ENCODE measurements at places on chromosomes 2 and 18.

DNA sequence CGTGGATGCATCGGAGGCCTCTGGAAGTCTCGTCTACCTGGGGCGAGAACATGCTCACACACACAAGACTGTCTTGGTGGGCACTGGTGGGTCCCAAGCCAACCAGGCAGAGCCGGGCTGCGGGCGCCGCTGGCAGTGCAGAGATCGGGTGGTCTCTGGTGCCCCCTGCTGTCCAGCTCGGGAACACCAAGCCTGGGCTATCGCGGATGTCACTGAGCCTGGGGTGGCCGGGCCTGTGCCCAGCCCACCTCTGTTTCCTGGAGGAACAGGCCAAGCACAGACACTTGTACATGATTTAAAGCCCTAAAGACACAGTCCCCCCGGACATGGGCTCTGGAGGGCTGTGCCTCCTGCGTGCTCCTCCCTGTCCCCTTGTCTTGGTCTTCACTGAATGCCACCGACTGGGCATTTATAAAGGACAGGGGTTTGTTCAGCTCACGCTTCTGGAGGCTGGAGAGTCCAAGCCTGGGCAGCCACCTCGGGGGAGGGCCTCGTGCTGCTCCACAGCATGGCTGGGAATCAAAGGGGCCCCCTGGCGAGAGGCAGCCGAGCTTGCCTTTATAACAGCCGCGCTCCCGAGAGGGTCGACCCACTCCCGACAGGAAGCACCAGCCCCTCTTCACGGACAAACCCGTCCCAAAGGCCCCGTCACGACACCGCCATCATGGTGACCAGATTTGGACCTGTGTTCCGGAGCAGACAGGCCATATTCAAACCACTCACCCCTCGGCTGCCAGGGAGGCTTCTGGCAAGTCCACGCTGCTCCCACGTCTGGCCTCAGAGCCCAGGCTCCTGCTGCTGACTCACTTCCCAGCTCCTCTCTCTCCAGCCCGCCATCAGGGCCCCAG lies 3.6 kb upstream of the OTOS start:
- peak; percentile 89 for DNase-seq

DNA sequence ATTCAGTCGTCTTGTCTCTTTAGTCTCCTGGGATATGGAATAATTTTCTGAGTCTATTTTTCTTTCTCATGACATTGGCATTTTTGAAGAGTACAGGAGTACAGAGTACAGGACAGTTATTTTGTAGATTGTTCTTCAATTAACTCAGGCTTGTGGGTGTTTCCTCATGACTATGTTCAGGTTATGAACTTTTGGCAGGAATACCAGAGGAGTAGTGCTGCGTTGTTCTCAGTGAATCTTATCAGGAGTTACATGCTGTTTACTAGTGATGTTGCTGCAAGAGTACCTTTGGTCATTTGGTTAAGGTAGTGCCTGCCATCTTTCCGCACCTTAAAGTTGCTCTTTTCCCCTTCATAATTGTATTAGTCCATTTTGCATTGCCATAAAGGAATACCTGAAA lies 41.3 kb upstream of the AGFG1 start:
- DNase-seq: no peak

GRCh38 chr2:68176657-68177056 lies 19.0 kb downstream of the PNO1 start:
- DNase-seq: no peak

DNA sequence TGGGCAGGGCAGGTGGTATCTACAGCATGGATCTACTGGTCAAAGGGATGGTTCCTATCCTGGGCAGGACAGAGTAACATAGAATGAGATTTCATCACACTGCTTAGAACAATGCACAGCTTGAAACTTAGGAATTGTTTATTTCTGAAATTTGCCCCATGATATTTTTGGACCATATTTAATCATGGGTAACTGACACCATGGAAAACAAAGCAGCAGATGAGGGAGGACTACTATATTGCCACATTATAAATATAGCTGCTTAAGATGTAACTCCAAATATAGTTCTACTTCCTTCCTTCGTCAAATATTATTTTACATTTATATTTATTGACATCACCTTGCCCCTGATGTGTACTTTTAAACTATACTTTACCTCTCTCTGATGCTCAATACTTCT lies 254.7 kb downstream of the PTPRM start:
- DNase-seq: no peak

DNA sequence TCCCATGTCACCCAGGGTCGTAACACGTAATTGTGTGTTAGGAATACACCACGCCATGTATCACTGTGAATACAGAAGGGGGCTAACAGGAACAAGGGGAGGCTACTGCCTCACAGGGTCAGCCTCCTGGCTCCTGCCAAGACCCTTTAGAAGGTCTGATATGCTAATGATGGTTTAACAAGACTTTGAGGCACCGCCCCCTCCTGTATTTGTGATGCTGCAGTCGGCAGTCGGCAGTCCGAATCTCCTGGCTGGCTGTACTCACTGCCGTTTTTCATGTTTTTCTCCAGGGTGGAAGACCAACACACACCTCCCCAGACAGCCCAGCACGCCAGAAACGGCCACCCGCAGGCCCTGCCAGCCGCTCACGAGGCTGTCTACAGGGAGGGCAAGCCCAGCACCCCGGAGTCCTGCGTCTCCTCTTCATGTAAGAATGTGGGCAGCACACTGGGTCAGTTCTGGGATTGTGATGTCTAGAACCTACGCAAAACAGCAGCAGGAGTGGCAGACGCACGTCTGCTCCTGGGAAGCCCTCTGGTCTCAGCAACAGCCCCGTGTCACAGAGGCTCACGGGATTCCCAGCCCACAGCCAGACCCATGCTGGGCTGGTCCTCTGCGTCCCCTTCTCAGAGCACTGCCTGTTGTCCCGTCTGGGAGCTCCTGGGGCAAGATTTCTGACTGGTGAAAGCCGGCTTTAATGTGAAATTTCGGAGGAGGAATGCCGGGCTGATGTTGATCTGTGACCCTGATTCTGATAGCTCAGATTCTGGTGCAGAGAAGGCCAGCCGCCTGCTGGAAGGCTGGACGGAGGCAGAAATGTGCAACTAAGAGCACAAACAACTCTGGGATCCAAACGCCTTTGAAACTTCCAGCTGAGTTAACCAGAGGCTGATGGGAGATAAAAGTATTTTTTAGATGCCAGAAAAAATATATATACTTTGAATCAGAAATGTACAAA lies 39.7 kb upstream of the B3GNT7 start:
- DNase-seq: no peak

DNA sequence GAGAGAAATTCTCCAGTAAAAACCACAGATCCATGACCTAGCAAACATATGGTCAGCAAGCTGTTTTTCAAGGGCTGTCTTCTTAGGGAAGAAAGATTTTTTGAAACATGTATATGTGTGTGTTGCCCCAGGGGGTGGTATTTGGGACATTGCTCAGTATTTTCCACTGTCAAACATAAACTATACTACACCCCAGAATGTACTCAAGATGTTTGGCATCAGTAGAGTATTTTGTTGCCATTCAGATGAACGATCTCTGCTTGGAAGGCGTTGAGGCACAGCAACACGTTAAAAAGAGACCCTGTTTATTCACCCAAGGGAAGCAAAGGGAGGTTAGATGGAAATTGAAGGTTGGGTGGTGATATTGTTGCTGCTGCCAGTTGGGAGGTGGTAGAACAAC lies 30.0 kb downstream of the EEF1B2 start:
- no peak for DNase-seq

DNA sequence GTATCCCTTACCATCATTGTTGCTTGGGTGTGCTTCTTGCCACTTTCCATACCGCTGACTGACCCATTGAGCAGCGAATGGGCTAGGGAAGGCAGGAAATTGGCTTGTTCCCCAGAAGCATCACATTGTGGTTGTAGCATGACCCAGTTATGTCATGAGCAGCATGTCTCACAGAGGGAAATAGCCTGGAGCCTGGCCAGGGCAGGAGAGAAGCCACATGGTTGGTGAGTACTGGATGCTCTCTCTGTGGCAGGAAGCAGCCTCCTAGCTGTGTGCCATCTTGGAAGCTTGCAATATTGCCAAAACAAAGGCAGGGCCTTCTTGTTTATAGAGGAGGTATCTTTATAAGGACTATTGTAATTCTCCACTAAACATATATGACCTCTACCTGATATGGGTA lies 482.6 kb downstream of the PIK3C3 start:
- DNase-seq: no peak

DNA sequence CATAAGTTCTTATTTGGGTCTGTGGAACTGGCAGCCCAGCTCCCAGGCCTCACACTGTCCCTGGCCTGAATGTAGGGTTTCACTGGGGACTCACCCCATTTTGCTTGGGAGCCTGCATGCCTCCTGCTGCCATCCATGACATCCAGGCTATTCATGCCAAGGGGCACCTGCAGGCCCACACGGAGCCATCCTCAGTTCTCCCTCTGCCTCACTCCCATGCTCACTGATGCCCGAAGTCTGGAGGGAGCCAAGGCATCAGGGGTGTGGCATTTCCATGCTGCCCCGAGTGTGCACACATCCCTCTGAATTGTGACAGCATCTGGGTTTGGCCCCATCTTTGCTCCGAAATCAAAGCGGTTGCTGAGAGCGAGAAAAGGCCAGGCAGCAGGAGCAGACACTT lies 67.4 kb upstream of the ZNF804A start:
- no peak for DNase-seq

- DNase-seq: peak; percentile 44
Observed at GRCh38 chr18:3604498-3605408, 154.8 kb downstream of the TGIF1 start.

GRCh38 chr2:9099341-9099751 lies 95.9 kb upstream of the MBOAT2 start:
- DNase-seq: peak; percentile 58

DNA sequence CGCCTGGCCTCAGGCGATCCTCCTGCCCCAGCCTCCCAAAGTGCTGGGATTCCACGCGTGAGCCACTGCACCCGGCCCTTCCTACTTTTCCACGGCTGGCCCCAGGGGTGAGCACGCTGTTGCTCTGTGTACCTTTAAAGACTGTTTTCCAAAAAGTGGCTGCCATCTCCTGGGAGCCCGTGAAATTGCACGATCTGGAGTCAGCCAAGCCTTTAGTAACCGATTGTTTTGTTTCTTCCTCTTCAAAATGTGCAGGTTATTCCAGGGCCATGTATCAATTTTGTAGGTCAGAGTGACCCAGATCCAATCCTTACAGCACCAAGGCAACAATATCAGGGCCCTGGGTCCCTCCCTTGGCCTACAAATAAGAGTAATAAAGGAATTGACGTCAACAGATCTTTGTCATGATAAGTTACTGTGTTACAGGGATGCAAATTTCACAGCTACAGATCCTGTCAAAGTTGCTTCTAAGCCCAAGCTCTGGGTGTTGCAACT lies 135.6 kb upstream of the ZNF236 start:
- DNase-seq: peak; percentile 52

- DNase-seq: no peak
Observed at GRCh38 chr2:230762317-230762896, 49.8 kb downstream of the CAB39 start.

DNA sequence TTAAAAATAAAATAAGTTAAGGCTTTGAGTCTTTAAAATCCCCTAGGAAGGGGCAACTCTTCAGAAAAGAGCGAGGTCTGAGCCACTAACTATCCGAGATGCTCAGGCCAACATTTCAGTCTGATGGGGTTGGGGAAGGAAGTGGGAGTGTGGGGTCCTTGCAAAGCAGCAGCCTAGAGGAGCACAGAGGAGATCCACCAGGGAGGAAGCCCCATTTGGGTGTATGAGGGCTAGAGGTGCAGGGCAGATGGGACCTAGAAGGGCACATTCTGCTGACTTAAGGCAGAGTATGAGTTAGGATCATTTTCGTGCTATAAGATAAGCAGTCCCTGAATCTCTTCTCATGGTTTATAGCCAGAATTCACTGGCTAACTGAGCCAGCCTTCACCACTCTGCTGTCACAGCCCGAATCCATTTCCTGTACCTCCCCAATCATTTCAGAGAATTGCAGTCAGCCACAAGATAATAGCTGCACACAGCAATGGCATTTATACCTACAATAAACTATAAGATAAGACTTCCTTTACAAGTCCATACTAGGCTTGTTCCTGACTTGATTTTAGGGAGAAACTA lies 37.0 kb downstream of the MRPL30 start:
- no peak for DNase-seq

DNA sequence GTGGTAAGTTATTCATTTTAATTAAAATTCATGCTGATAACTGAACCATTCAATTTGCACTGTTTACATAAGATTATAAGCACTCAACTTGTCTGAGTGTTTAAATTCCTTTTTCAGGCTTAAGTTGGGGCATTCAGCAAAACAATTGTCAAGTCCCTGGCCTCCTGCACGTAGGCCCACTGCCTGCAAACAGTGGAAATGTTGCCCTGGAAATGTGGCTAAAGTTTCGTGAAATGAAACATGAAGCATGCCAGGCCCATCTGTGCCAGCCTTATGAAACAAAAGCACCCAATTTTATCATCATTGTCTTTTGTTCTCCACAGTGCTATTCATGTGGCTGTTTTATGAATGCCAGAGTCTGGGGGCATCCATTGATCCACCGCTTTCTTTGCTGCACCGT lies 163.7 kb downstream of the PTGR3 start:
- DNase-seq: no peak

- peak; percentile 67 for DNase-seq
Observed at GRCh38 chr2:111054791-111055691, 65.7 kb upstream of the BCL2L11 start.

- DNase-seq: no peak
Observed at GRCh38 chr2:95313296-95314131, 16.4 kb downstream of the KCNIP3 start.

DNA sequence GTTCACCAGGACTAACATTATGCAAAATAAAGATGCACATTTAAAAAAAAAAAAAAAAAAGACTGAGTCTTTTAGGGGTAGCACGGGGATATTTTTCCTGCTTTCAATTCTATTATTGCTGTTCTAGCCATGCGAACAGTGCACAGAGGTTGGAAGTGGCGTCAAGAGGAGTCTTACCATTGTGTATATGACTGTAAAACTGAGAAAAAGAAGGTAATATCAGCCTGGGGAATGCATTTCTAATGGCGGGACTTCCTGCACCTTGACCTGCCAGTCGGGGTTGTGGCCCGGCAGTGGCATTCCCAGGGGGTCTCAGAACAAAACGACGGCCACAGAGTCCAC lies 48.5 kb upstream of the ATP6V1B1 start:
- no peak for DNase-seq

- no peak for DNase-seq
Observed at GRCh38 chr2:231568098-231568784, 24.4 kb upstream of the TEX44 start.

DNA sequence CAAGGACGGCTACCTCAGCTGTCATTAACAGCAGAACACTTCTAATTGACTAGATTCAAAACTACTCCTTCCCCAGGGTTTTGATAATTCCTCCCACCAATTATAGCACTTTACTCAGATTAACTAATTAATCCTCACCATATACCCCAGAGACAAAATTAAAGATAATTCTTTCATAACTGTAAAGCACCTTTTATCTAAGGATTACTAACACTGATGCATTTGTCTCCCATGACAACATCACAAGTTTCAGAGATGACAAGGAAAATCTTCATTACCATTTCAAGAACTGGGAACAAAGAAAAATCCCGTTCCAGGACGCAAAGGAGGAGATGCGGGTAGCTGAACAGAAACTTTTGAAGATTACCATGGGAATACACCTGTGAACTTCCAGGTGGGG lies 129.4 kb upstream of the ITGA6 start:
- DNase-seq: no peak
